ENCODE measurements at places on chromosomes 2 and 18. TPM values are rescaled to one million over a fixed set of nuclear protein-coding genes. Genes with fewer than 3 reads are reported as not detected.

GRCh38 chr18:75016025-75016717, 192.8 kb downstream of the PTGR3 start:
- DNase-seq = no peak

DNA sequence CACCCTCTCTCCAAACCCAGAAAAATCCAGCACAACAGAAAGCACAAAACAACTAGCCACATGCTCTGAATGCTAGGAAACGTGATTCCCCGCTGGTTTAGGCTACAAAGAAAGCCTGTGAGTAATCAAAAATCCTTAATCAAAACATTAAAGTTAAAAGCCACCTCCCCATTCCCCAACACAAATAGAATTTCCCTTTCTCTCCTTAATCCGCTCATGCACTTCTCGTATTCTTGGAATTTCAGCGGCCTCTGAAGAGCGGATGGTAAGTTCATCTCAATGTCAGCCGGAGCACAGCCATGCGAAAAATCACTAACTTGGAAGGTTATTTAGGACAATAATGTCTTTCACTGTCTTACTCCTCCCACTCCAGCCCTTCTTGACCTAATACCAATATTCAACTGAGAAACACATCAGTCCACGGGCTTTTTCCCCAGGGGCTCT, 126.7 kb downstream of the OSBPL1A start:
- DNase-seq = no peak

DNA sequence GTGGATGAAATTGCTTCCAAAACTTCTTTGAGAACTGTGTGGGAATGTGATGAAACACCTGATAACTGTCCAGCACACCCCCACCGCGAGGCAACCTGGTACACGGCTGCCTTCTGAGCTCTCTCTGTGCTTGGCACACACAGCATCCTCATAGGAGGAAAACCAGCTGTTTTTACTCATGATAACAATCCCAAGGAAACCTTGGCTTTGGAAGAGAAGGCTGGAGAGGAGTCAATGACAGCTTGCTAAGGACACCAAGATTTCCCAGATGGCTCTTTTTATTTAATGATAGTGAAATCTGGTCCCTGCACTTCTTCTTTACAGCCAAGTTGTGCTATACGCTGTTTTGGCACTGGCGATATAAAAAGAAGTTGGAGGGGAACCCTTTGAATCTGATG, 232.5 kb upstream of the FN1 start:
- no peak for DNase-seq

GRCh38 chr2:229920011-229920641, 1.7 kb downstream of the TRIP12 start:
- no peak for DNase-seq

DNA sequence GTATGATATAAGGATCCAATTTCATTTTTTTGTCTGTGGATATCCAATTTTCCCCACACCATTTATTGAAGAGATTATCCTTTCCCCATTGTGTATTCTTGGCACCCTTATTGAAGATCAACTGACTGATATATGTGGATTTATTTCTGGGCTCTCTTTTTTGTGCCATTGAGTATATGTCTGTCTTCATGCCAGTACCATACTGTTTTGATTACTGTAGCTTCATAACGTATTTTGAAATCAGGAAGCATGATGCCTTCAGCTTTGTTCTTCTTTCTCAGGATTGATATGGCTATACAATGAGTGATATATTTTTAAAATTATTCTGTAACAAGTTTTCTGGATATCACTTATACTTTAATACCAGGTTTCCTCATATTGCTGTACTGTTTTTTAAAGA, 58.1 kb upstream of the DLX2 start:
- DNase-seq = no peak

DNA sequence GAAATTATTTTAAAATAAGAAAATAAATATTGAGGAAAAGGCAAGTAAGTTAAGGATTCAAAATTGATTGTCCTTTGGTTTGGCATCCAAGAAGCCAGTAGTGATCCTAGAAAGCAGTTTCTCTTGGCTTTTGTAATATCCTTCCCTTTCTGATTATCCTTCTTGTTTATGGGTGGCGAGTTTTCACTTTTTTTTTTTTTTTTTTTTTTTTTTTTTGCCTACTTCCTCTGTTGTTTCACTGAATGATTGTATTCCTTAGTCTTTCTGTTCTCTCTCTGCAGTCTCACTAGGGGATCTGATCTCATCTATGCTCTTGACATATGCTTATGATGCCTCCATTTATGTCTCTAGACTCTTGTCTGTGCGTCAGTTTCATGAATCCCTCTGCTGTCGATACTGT, 4.2 kb downstream of the NAPG start:
- DNase-seq = no peak

GRCh38 chr2:24919506-24920097, 435 bp downstream of the ADCY3 start:
- DNase-seq = no peak

GRCh38 chr2:168096158-168096557, 151.2 kb downstream of the STK39 start:
- no peak for DNase-seq

GRCh38 chr2:123953846-123954245, 71.2 kb upstream of the CNTNAP5 start:
- DNase-seq = no peak

GRCh38 chr2:11855064-11855760, 108.8 kb downstream of the LPIN1 start:
- no peak for DNase-seq

GRCh38 chr2:100397118-100397860, 20.2 kb downstream of the CHST10 start:
- no peak for DNase-seq

DOCK10 gene
- 20.1 TPM for total RNA-seq

All from mucosa of gallbladder (tissue), 1 donor.